ENCODE measurements at places on chromosomes 5 and 9.

DNA sequence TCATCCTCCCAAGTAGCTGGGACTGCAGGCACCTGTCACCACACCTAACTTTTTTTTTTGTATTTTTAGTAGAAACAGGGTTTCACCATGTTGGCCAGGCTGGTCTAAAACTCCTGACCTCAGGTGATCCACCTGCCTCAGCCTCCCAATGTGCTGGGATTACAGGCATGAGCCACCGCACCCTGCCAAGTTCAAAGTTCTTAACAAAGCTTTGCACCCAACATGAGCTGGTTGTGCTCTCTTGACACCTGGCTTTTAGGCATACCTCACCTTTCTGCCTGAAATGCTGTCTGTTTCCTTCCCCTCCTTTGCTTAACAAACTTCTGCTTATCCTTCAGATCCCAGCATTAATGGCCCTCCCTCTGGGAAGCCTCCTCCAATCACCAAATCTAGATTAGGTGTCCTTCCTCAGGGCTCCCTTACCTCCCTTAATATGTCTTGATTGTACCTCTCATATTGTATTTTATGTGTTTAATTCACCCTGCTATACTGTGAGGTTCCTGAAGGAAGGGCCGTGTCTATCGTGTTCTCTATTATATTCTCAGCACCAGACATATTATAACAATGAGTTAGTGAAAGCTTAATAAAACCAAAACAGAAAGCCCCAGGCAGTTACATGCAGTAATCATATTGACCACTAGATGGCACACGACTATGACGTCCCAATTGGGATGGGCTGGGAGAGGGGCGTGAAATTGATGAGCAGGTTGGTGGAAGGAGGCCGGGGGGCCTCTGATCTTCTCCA, 62.9 kb upstream of the PPARGC1B start:
- peak; percentile 41 for DNase-seq

DNA sequence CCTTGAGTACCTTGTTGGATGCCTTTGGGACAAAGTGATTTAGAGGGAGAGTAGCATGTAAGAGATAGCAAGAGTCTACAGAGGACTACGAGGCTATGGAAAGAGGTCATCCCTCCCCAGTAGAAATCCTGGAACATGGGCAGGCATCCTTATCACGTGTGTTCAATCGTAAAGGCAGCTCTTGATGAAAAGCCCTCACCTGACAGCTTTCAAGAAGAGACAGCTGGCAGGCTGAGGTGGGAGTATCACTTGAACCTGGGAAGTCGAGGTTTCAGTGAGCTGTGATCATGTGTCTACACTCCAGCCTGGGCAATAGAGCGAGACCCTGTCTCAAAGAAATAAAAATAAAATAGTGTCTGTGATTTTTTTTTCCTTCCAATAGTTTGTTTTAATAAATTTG, 112.6 kb downstream of the PCSK5 start:
- DNase-seq = no peak

- DNase-seq = no peak
These were observed 57.1 kb downstream of the MACROH2A1 start for GRCh38 chr5:135341696-135342550.

DNA sequence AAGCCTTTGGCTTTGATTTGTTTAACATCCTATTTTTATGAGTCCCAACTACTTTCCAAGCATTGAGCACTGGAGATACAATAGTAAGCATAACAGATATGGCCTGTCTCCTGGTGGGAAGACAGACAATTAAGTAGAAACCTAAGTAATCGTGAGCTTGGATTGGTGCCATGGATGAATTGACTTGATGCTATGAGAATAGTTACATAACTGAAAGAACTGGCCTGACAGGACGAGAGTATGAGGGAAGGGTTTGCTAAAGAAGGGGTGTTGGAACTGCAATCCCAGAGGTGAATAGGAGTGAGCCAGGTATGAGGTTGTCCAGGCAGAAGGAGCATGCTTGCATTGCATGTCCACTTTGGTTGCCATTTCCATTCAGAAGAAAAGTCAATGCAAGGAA, 52.4 kb downstream of the GPR21 start:
- no peak for DNase-seq

- DNase-seq = no peak
These were observed 117.4 kb upstream of the ELL2 start for GRCh38 chr5:96079075-96079474.

- DNase-seq = peak; percentile 19
These were observed 467 bp downstream of the CNOT6 start for GRCh38 chr5:180494510-180495181.

- no peak for DNase-seq
These were observed 118.7 kb upstream of the SNX2 start for GRCh38 chr5:122656160-122656559.
